ENCODE measurements at places on chromosomes 3 and 15.

DNA sequence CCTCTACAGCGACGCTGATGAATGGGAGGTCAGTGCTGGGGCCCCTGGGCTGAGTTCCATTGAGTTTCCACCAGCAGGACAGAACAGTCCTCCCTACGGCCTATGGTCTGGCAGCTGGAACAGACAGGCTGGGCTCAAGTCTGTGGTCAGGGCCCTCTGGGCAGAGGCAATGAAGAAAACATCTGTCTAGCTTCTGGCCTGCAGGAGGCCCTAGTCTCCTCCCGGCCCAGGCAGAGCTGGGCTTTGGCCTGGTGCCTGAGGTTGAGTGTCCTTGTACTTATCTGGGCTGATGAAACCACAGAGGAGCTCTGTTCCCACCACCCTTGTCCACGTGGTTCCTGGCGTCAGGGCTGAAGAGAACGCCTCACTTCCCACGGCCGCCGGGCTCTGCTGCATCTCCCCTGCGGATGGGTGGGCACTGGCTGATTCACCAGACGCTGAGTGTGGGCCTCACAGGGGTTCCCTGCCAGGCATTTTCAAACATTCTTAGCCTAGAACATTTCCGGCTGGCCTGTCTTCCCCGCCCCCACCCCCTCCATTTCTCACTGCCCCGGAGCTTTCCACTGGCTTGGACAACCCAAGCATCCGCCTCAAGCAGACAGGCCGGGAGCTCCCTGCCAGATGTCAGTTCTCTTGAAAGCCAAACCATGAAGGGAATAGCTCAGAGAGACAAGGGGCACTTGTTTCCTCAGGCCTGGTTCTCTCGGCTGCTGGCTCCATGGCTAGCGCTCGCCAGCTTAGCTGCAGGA is 20.3 kb downstream of the PPCDC start:
- DNase-seq = no peak

- DNase-seq = no peak
Observed at GRCh38 chr15:41494922-41495735, 1.5 kb downstream of the ITPKA start.

DNA sequence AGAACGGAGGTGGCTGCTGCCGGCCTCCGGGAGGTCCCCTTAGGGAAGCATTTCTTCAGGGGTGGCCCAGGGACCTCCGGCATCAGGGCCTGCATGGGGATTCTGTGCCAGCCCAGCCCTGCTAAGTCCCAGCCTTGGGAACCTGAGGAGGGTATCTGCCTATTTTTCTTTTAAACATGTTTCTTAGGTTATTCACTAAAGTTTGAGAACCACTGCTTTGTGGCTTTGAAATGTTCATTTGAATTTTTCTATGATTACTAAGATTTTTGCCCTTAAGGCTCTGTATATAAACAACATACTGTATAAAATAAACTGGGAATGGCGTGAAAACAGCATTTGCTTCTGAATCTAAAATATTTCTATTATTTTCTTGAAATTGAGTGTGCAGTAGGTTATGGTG is 24.4 kb downstream of the FAN1 start:
- DNase-seq = no peak

DNA sequence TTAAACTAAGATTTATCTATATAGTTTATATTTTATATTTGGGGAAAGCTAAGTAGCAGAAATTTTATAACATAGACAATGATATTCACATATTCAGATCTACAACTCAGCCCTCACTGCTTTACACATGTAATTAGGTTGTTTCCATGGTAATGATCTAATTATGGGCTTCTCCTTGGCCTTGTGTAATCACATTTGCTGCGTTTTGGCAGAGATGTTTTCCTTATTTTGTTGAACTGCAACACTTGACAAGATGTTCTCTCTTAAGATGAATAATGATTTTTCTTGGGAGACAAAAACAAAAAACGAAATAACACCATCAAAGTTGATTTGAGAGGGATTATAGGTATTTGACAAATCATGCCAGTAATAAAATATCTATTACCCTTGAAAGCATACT is 635.6 kb upstream of the TBL1XR1 start:
- DNase-seq = peak; percentile 95

- no peak for DNase-seq
Observed at GRCh38 chr3:143600756-143601718, 247.2 kb downstream of the SLC9A9 start.

GRCh38 chr15:76752549-76752948 is 152.6 kb downstream of the SCAPER start:
- no peak for DNase-seq

GRCh38 chr3:9097495-9097894 is 134.2 kb upstream of the RAD18 start:
- no peak for DNase-seq

GRCh38 chr15:71411538-71412482 is 296.5 kb downstream of the THSD4 start:
- no peak for DNase-seq

DNA sequence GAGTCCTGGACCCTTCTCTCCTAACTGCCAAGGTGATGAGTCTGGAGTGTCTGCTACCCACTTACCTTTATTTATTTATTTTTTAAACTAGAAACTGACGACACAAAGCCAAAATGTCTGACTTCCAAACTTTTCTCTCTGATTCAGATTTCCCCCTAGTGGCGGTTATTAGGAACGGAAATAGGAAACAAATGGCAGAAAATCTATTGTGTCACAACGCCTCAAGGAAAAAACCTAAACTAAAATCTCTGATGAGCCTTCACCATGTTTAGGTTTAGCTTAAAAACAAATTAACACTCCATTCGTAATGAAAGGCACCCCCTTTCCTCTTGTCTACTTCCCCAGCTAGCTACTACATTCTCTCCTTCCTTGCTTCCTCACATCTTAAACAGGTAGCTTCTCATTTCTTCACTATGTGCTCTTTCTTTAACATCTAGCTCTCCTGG is 94.0 kb upstream of the MEX3B start:
- no peak for DNase-seq

GRCh38 chr3:170689893-170690660 is 104.2 kb upstream of the SLC7A14 start:
- DNase-seq = no peak

GRCh38 chr3:33590541-33590940 is 127.5 kb downstream of the CLASP2 start:
- DNase-seq = no peak

- no peak for DNase-seq
Observed at GRCh38 chr3:156630773-156631093, 43.7 kb upstream of the TIPARP start.

- no peak for DNase-seq
Observed at GRCh38 chr15:40192942-40193341, 32.1 kb downstream of the BUB1B start.

DNA sequence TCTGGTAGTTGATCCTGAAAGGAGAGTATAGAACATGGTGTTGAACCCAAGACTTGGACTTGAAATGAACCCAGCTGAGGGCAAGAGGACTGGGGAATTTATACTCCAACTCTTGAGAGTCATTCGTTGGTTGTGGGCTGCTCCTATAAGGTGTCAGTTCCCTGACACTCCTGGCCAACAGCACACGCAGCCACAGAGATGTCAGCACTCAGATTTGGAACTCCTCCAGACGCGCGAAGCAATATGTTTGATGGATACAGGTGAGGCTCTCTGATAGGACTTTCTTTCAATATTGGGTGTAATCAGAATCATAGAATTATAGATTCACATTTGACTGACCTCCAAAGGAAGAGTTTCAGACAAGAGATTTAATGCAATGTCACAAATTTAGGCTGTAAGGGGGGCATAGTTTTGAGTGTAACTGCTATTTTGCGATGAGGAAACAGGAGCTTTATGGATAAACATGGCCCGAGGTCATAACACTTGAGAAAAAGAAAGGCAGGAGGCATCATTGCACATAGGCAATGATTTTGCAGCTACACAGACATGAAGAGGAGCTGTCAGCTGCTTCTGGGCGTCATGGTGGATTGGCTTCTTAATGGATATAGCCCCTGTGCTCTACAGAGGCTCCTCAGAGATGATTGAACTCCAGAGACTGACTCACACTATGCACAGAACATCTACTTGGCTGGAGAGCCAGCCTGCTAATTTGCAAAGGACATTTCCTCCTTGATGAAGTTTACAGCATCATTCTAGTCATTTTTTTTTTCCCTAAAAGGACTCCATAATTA is 569.2 kb upstream of the RGMA start:
- no peak for DNase-seq

DNA sequence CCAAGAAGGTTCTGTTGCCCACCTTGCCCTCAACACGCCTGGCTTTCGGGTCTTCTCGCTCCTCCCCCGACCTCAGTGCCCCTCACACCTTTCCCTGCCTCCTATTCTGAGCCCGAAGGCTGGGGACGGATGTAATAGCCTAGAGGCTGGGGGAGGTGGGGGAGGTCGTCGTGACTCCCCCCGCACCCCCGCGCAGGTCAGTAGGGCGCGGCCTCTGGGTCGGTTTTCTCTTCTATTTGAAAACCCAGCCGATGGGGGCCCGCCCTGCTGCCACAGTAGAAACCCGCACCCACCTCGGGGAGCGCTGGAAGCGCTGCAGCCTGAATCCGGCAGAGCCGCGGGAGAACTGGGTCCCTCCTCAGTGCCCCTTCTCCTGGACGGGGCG is 1.0 kb upstream of the RBPMS2 start:
- no peak for DNase-seq

DNA sequence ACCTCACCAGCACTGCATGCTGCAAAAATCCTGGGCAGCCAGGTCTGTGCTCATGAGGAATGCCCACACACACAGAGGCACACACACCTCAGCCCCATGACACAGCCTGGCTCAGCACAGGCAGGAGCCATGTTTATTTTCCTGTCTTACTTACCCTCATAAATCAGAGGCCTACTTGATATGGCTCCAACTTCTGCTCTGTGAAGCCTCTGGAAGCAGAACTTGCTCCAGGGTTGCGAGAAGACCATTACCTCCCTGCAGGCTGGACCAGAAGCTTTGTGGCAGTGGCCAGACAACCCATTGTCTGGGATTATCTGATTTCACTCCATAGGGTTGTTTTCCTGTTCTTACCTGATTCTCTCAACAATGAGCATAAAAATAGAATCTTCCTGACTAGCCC is 43.8 kb upstream of the CMTM8 start:
- DNase-seq = no peak

DNA sequence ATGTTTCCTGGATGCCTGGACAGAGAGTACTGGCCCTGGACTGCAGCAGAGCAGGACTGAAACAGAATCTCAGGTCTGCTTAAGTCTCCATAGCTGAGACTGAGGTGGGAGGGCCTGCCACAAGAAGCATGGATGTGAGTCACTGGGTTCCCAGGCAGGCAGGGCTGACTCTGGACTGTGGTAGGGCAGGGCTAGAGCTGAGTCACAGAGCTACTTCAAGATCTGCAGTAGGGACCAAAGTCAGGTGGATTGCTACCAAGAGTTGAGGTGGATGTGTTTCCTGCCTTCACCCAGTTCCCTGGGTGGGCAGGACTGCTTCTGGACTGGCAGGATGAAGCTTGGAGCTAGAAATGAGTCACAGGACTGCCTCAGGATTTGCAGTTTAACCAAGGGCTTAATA is 282.9 kb downstream of the AGBL1 start:
- DNase-seq = no peak

DNA sequence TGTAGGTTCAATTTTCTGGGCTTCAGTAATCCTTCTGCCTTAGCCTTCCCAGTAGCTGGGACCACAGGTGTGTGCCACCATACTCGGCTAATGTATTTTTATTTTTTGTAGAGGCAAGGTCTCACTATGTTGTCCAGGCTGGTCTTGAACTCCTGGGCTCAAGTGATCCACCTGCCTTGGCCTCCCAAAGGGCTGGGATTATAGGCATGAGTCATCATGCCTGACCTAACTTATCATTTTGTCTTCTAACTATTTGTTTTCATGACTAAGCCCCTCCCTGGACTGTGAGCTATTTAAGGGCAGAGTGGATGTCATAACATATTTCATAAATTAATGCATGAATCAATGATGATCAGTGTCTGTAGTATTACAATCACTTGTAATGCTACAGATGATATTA is 56.1 kb upstream of the PIAS1 start:
- no peak for DNase-seq

DNA sequence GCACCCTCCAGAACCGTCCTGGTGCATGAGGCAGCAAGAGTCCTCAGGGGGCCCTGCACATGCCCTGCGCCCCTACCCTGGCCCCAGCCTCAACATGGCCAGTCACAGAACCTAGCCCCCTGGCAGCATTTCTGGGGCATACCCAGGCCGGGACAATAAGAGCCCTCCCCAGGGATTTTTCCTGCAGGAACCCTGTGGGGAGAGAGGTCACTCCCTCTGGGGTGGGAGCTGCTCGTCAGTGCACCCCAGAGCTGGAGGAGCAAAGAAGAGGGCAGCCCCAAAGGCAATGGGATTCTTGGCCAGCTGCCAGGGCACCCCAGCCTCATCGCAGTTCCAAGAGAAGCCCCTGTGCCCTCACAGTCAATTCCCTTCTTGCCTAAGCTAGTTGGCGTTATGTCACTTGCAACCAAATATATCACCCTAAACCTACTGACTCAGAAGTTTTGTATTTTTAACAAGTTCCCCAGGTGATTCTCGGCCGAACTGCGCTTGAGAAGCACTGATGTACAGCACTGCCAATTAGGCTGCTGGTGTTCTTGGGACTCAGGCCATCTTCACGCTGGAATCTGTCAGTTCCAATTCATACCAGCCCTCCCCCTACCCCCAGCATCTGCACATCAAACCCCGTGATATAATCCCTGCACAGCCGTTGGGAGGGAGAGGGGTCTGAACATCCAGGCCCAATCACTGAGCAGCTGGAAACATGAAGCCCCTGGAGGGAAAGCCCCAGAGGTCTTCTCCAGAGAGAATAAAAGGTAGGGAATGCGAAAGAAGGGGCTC is 87.5 kb upstream of the PRR20G start:
- no peak for DNase-seq

- no peak for DNase-seq
Observed at GRCh38 chr15:61396235-61396919, 167.3 kb upstream of the RORA start.

- no peak for DNase-seq
Observed at GRCh38 chr3:103195216-103195615, 760.4 kb downstream of the ZPLD1 start.

DNA sequence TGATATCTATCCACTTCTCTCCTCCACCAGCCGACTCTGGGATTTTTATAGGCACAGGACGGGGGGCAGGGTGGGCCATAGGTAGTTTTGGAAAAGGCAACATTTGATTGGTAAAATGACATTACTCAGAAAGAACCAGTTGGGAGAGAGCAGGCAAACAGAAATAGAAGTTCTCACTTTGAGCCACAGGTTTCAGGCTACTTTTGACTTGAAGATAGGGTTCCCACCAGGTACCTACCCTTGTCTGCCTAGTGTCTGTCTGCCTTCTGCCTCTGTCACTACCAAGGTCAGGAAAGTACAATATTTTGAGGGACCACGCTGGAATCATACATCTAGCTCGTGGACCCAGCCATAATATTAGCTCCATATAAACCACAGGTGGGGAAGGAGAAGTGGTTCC is 412.9 kb upstream of the GRM7 start:
- DNase-seq = no peak

- no peak for DNase-seq
Observed at GRCh38 chr3:151346292-151346691, 16.9 kb upstream of the P2RY13 start.

- no peak for DNase-seq
Observed at GRCh38 chr3:185153171-185153771, 411 bp upstream of the C3orf70 start.

GRCh38 chr3:139118835-139119234 is 74.1 kb upstream of the PRR23C start:
- no peak for DNase-seq
